ENCODE measurements at places on chromosomes 1 and 21.

GRCh38 chr1:82052563-82052962 lies 251.8 kb downstream of the ADGRL2 start:
- no peak for DNase-seq

GRCh38 chr1:200207711-200208126 lies 180.2 kb downstream of the NR5A2 start:
- DNase-seq = peak; percentile 20

GRCh38 chr1:32128964-32129363 lies 21.1 kb downstream of the KPNA6 start:
- DNase-seq = no peak

GRCh38 chr1:76066394-76066793 lies 8.2 kb upstream of the ST6GALNAC3 start:
- no peak for DNase-seq

DNA sequence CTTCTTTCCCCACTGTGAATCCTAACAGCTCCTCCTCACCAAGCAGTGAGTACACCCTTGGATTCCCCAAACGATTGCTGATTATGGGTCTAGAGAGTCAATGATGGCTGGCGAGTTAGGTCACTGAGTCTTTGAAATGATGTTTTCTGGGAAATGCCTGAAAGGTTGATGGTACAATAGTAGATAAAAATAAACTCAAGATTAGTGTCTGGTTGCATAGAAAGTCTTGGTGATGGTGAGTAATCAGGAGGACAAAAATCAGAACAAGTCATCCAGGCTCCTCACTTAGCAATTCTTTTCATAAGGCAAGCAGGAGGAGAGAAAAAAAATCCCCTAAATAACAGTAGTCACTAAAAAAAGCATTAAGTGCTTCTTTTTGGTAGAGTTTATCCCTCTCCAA lies 22.6 kb downstream of the HLX start:
- DNase-seq = no peak

- DNase-seq = no peak
These were observed 136.7 kb upstream of the C1orf105 start for GRCh38 chr1:172283766-172284165.

- DNase-seq = no peak
These were observed 11.5 kb upstream of the TMEM51 start for GRCh38 chr1:15141935-15142539.

- DNase-seq = no peak
These were observed 432.2 kb downstream of the PCP4 start for GRCh38 chr21:40299451-40299850.

DNA sequence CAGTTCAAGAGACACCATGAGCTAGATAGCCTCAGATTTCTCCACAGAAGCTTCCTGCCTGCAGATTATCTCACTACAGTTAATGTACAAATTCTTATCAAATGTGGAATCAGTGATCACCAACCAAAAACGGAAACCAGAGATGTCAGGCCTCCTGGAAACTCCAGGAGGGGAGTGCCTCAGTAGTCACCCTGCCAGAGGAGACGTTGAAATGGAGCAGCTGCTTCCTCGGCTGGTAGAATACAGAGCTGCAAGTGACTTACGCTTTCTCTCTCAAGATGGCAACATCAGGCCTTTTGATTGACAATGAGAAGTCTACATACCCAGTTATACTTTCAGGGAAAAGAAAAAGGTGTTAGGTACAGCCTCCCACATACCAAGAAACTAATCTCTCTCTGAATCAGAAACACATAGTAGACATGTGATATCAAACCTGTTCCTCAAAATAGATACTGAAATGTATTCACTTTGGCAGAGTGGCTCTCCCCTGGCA lies 52.2 kb downstream of the ACP6 start:
- peak; percentile 71 for DNase-seq

DNA sequence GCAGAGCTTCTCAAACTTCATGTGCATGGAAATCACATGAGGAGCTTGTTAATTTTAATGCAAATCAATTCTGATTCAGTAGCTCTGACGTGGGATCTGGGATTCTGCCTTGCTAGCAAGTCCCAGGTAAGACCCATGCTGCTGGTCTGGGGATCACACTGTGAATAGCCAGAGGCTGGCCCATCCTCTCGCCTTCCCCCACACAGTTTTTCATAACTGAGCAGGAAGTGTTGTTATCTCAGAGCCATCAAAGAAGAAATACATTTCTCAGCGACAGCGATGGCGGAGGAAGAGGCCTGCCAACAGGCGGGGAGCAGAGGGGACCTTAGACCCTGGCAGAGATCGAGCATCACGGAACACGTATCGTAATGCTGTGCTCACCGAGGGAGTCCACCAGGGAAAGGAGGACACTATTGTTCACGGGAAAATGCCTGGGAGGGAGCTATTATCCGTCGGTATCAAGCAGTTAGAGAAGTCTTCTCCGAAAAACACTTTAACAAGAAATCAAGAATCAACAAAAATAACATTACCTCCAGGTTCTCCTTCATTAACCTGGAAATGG lies 268.9 kb upstream of the TMEM51 start:
- DNase-seq = no peak

DNA sequence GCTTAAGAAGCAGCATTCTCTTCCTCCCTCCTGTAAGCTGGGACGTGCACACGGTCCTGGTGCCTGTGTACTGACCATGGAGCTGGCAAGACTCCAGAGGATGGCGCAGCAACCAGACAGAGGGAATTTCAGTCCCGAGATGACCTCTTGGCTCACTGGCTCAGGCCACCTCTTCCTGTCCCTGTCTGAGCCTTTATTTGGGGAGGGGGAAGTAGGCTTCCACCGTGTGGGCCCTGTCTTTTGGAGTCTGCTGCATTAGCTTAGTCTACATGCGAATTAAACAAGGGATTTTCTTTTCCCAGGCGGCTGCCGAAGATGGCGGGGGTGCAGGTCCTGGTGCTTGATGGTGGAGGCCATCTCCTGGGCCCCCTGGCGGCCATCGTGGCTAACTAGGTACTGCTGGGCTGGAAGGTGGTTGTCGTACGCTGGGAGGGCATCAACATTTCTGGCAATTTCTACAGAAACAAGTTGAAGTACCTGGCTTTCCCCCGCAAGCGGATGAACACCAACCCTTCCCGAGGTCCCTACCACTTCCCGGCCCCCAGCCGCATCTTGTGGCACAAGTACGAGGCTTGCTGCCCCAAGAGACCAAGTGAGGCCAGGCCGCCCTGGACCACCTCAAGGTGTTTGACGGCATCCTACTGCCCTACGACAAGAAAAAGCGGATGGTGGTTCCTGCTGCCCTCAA lies 10.2 kb downstream of the IL24 start:
- no peak for DNase-seq

DNA sequence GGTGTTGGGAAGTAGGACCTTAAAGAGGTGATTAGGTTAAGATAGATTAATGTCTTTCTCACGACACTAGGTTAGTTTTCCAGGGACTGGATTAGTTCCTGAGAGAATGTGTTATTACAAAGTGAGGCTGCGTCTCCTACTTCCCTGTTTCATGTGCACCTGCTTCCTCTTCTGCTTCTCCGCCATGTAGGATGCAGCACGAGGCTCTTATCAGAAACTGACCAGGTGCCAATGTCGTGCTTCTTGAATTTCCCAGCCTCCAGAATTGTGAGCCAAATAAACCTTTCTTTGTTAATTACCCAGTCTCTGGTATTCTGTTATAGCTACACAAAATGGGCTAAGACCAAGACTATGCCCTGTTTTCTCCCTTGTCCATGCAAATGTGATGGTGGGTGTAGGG lies 152.2 kb upstream of the LMO4 start:
- DNase-seq = no peak

DNA sequence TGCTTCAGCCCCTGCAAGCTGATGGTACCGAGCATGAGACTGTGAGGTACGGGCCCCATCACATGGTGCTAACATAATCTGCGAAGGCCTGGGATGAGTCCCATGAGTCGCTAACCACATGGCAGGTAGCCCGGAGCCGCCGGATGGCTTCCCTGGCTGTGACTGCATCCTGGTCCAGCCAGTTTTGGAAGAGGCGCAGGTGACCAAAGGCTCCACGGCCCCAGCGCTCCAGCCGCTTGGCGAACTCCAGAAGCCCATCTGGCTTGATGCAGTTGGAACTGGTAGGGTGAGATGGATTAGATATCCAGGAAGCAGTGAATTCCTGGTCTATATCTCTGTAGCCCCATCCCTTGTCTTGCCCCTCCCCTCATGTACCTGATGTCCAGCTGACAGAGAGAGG lies 24.6 kb downstream of the LRRC41 start:
- DNase-seq = no peak

GRCh38 chr1:38072858-38073257 lies 26.3 kb upstream of the POU3F1 start:
- DNase-seq = no peak

GRCh38 chr1:246187834-246188372 lies 319.2 kb downstream of the SMYD3 start:
- DNase-seq = no peak

DNA sequence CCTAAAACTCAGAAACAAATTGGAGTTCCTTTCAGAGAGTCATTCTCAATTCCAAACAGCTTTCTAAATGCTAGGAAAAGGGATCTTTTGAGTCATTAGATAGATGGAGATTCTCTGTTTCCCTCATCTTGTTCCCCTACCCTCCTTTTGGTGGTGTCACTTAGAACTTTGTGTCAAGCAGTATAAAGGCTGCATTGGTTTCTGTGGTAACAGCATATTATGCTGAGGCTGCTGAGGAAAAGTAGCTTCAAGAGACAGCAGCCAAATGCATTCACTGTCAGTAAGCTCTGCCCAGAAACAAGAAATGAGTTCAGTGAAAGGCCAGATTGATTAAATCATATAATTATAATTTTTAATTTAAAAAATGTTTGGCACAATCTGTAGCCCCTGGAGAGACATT lies 144.1 kb downstream of the LRRC40 start:
- DNase-seq = no peak

GRCh38 chr1:246775531-246776385 lies 51.5 kb downstream of the SCCPDH start:
- no peak for DNase-seq

- DNase-seq = no peak
These were observed 1784.5 kb downstream of the MRPL39 start for GRCh38 chr21:23822760-23823159.

DNA sequence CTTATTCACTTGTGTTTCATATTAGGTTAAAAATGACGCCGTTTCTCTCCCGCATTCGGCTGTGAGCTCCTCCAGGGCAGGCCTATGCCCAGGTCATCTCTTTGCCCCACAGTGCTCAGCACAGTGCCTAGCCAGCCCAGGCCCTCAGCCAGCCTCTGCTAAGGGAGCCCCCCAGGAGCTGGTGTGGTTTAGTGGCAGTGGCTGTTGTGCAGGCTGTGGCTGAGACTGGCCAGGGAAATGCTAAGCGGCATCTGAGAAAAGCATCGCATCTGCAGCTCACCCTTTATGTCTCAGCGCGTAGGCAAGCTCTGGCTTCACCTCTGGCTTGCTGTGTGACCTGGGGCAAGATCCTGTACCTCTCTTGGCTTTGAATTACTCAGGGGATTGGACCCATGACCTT lies 275.1 kb downstream of the TRABD2B start:
- DNase-seq = no peak

DNA sequence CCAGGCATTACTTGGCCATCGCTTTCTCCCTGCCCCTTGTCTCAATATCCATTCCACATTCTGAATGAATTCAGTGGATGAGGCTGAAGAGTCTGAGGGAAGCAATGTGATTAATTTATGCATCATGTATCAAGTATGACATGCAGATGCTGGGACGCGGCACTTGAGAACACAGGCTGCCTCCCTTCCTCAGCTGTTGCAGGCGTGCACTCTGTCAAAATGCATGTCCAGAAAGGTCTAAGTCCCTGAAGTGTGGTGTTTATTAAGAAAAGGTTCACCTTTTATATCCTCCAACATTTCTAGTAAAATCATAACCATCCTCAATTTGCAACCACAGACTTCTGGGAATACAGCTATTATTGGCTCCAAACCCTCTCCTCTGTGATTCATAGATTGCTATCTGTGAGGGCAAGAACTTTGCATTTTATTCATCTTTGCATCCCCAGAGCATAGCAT lies 22.6 kb upstream of the RAB3GAP2 start:
- no peak for DNase-seq

DNA sequence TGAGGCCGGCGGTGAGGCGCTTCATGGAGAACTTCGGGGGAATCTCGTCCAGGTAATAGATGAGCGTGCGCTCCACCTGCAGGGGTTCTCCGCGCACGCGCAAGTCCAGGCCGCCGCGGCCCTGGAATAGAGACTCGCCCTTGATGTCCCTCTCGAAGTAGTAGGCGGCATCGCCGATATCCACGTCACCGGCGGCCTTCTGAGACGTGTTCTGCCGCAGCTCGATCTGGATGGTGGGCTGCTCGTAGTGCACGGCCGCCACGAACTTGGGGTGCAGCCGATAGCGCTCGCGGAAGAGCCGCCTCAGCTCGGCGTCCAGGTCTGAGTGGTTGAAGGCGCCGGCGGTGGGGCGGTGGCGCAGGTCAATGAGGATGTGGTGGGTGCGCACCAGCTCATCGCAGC lies 726 bp downstream of the TACSTD2 start:
- no peak for DNase-seq

- DNase-seq = no peak
These were observed 86.7 kb downstream of the FMN2 start for GRCh38 chr1:240178366-240178765.

- peak; percentile 79 for DNase-seq
These were observed 57.3 kb upstream of the EFHD2 start for GRCh38 chr1:15352128-15352957.

DNA sequence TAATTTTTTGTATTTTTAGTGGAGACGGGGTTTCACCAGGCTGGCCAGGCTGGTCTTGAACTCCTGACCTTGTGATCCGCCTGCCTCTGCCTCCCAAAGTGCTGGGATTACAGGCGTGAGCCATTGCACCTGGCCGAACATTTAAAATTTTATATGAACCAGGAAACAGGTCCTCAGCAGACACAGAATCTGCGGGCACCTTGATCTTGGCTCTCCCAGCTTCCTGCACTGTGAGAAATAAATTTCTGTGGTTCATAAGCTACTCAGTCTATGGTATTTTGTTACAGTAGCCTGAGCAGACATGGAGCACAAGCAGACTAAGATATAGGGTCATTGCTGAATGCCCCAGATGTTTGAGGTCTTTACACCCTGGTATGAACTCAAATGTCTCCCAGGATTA lies 23.6 kb upstream of the CTH start:
- DNase-seq = no peak

GRCh38 chr1:163035446-163036249 lies 33.5 kb upstream of the RGS4 start:
- no peak for DNase-seq

DNA sequence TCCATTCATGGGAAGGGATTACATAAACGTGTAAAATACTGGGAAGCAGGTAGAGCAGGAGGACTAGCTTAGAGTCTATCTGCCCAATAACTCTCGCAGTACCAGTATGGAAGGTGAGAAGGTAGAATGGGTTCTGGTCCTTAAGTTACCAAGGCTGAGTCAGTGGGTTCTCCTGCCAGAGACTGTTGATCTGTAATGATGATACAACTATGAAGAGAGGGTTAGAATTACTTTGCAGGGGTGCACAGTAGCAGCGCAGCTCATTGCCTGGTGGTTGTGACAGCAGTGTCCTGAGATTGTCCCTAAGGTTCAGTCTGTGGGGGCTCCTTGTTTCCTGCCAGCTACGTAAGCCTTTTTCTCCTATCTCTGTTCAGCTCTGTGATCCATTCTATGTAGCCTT lies 2.5 kb upstream of the MAST2 start:
- DNase-seq = no peak

- no peak for DNase-seq
These were observed 146.4 kb downstream of the FOXD2 start for GRCh38 chr1:47584249-47584648.
